ENCODE measurements at places on chromosomes 16 and 17.

- no peak for DNase-seq
These were observed 73.6 kb downstream of the KCNJ2 start for GRCh38 chr17:70242781-70243437.

DNA sequence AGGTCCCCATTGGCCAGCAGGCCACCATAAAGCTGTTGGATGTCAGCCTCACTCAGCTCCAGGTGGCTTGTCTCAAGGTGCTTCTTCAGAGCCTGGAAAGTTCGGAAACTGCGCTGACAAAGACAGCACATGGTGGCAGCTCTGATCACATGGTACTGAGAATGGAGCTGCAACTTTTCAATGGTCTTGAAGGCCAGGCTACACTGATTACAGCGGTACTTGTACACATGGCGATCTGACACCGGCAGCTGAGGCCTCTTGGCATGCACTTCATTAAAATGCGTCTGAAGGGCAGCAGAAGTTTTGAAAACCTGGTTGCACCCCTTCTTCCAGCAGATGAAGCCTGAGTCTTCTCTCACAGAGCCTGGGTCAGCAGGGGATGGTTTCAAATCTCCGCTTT, 249.7 kb downstream of the ZFHX3 start:
- no peak for DNase-seq

- DNase-seq: no peak
These were observed 44.7 kb downstream of the GRB7 start for GRCh38 chr17:39782481-39782880.

DNA sequence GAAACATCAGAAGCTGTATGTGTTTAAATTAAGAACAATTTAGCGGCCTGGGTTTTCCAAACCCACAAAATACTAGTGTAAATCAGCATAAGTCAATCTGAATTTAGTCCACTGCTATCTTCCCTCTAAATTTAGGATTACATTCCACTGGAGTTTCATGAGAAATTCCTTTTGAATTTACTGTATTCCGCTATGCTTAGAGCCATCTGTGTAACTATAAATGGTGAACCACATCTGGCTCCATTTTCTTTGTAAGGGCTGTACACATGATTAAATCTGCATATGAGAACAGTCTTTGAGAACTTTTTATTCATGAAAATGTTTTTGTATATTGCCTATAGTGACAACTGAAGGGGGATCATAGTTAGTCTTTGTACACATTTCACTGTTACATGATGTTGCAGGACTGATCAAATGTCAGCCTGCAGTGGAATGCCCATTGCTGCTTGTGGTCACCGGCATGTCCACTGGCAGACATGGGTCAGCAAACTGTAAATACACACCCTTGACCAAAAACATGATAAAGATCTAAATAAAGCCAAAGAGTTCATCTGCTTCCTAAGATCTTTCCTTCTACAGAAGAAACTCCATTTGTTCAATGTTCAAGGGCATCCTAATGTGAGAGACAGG, 36.8 kb downstream of the RPGRIP1L start:
- no peak for DNase-seq

DNA sequence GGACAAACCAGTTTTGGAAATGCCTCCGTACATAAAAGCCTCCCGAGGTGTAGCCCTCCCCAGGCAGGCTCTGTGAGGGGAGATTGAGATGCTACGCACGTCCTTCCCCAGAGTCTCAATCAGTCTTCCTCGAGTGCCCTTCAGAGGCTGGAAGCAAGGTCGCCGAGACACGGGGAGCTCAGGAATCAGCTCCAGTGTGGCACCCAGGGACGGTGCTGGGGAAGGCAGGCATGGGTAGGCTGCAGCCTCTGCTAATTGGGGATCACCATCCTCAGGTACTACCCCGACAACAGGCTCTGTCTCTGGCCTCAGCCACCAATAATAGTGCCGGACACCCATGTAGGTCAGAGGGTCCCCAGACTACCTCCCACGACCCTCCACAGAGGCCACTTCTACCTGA, 28.1 kb upstream of the GSG1L start:
- DNase-seq: no peak

- no peak for DNase-seq
These were observed 100.7 kb downstream of the MGAT5B start for GRCh38 chr17:76968707-76969597.

GRCh38 chr16:54936979-54937670, 6.5 kb downstream of the IRX5 start:
- no peak for DNase-seq

DNA sequence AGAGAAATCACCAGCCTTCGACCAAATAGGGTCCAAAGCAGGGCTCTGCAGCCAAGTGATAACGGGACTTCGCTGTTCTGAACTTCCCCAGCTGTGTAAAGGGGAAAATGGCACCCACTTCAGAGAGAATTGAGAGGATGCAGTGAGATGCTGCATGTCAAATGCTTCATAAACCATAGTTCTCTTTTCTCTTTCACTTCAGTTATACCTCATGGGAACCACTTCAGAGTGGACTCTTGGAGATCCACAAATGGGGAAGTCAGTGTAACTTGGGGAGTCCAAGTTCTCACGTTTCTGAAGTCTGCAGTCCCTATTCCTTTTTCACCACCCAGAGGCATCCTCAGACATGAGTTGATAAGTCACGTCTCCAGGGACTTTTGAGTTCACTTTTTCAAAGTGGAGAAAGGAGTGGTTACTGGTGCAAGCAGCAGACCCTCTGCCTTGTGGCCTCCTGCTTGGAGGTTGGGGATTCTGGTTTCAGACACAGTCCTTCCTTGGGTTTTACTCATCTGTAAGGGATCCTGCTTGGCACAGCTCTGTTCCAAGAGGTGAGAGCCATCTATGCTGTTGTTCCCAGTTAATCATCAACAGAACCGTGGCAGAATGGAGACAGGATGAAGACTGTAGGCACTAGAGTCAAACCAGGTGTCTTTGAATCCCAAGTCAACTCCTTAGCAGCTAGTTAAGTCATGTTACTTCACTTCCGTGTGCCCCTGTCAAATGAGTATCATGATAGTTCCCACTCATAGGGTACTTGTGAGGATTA, 123.4 kb upstream of the NOL11 start:
- DNase-seq: no peak

DNA sequence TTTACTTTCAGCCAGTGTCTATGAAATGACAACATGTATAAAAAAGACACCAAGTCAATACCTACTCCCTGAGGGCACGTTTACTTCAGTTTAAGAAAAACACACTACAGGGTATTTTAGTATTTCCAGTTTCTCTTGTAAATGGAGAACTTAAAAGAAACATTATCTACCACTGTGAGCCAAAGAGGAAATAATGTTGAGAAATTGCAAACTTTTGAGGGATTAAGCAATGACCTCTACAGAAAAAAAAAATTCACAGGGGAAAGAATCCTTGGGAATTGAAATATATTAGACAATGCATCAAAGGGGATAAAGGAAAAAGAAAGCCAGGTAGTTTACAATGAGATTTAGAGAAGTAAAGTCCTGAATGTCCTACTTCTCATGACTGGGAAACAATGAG, 126.0 kb downstream of the KCNJ2 start:
- DNase-seq: no peak

GRCh38 chr17:78374189-78374588, 4.3 kb upstream of the PGS1 start:
- no peak for DNase-seq

DNA sequence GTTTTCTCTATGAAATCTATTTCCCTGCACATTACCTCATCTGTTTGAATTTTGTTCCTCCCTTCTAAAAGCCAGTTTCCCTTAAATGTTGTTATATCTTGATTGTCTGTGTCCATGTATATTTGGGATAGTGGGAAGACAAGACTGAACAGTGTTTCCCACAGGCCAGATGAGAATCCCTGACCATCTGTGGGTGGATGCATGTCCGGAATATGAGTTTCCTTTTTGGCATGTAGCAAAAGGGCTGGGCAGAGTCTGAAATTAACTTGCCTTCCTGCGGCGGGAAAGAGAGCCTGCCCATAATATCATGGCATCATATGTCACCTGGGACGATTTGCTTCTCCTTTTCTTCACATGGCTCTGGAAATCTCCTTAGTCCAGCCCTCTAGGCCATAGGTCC, 385.8 kb upstream of the MAF start:
- no peak for DNase-seq

GRCh38 chr16:48272837-48273421, 25.6 kb upstream of the ABCC11 start:
- DNase-seq: no peak

- DNase-seq: no peak
These were observed 13.0 kb downstream of the VEZF1 start for GRCh38 chr17:57975044-57975443.

- no peak for DNase-seq
These were observed 276.8 kb downstream of the SEC14L1 start for GRCh38 chr17:77417575-77417974.

GRCh38 chr17:77690271-77691161, 268.0 kb upstream of the TNRC6C start:
- no peak for DNase-seq

- DNase-seq: no peak
These were observed 15.4 kb upstream of the TMEM220 start for GRCh38 chr17:10745231-10745630.

GRCh38 chr17:60713608-60714007, 36.0 kb downstream of the BCAS3 start:
- no peak for DNase-seq

GRCh38 chr16:85683363-85683762, 5.4 kb downstream of the GINS2 start:
- DNase-seq: no peak

- no peak for DNase-seq
These were observed 29.7 kb upstream of the NGFR start for GRCh38 chr17:49465331-49465903.

DNA sequence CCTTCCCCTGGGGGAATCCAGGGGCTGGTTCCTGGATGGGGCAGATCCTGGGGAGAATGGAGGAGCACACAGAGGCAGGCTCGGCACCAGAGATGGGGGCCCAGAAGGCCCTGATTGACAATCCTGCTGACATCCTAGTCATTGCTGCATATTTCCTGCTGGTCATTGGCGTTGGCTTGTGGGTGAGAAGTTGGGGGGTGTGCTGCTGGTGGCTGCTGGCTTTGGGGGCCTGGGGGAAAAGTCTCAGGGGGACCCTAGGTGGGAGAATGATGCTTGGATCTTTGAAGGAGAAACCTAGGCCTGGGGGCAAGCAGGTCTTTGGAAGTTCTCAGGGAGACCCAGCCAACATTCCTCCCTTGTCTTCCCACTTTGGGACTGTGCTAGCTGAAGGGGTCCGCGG, at the start of gene SLC5A2:
SLC5A2 (plus strand) TSS at position 43 of the 400 bp plus-strand sequence; CDS start at position 57, 14 bp downstream.
- DNase-seq: no peak

DNA sequence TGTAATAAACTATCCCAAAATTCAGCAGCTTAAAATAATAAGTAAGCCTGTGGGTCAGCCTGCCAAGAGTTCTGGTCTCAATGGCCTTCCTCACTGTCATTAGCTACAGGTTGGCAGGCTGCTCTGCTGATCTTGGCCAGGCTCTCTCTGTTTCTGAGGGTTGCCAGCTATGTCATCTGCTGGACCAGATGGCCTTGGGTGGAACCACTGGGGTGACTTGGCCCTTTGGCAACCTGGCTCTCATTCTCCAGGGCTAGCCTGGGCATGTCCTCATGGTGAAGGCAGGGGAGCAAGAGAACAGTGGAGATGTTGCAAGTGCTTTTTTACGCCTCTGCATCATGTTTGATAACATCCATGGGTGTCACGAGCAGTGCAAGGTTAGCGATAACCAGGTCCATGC, 13.9 kb downstream of the ITGAM start:
- DNase-seq: no peak

DNA sequence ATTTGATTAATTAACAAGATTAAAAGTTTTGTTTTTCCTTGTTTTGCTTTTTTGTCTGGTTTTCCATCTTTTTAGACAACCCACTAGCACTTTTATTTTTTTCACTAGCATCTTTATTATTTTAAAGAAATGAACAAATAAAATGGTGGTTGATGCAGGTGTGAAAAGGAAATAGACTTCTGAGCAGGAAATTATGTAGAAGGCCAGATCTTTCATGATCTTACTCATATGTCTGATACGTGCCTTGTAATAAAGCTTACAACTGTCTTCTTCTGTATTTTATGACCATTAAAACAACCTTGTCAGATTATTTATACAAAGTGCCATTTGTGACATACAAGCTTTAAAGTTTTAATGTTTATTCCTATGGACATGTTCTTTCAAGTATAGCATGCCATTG, 6.3 kb downstream of the SLFN12L start:
- DNase-seq: no peak

All from sciatic nerve (tissue), 2 donors.